Stimulated activated CD4-positive, alpha-beta T cell treated with anti-CD3 and anti-CD28 coated beads, Interleukin-4, amount 100 ng/mL, for 24 hours (primary cell): ENCODE measurements at places on chromosomes 6 and 20.

DNA sequence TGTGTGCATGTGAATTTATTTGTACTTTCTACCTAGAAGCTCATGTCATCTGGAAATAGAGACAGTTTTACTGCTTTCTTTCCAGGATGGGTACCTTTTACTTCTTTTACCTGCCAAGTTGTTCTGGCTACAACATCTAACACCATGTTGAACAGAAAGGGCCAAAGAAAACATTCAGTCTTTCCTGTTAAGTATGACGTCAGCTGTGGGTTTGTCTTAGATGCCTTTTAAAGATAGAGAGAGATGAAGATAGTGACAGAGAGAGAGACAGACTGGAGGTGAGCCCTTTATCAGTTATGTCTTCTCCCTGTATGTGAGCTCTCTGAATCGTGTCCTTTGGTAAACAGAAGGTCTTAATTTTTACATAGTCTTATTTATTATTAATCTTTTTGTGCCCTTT is 3.4 kb upstream of the DACT2 start:
- DNase-seq: no peak

DNA sequence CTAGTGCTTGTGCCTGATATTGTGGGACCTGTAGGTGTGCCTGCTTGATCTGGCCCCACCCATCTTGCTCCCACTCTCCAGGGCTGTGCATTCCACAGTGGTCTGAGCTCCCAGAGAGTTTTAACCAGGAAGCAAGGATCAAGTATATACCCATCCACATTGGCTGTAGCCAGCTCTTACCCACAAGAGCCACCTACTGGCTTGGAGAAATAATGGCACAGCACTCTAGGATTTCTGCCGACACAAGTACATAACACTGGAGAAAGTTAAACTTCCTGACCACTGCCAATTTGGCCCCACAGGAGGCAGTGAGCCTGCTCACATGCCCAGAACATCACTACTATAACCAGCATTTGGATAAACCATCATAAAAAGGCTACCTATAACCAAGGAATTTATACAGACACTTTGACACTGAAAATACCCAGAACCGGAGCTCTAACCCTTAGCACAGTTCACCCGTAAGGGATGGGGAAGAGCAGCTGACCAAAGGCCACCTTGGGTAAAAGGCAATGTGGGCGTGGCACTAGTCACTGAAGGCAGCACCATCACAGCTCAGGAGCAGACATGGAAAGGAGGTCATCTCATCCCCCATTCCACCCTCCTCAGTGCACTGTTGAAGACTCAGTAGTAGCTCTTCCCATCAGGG is 440.4 kb downstream of the BTBD3 start:
- no peak for DNase-seq

DNA sequence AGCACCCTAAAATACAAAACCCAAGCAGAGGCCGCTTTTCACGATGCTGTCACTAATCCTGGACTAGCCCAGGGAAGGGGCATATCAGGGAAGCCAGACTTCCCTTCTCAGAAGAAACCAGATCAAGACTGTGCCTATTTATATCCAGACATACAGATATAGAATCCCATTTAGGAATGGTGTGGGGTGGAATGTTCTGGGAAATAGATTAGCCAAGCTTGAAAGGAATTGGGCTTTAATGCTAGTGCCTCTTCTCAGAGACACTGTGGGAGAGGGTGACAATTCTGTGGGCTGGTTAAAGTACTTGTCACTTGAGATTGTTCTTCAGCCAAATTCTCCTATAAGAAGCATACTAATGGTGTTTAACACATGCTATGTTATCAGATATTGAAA is 45.5 kb downstream of the SNAP25 start:
- DNase-seq: no peak

DNA sequence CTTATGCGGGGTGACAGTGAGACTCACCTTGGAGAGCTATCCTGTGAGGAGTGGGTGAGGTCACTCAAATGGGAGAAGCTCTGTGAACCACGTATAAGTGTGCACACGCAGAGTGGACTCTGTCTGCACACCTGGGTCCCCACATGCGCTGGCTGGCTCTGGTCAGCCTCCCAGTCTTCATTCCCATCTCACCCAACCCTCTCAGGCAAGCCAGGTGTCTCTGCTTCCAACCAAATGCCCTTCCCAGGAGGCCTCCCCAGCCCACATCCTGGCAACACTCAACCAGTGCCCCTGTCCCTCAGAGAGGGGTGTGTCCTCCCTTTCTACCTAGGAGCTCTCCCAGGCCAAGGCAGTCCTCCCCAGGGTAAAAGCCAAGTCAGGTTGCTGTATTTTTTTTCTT is 8.0 kb upstream of the PI16 start:
- DNase-seq: no peak

DNA sequence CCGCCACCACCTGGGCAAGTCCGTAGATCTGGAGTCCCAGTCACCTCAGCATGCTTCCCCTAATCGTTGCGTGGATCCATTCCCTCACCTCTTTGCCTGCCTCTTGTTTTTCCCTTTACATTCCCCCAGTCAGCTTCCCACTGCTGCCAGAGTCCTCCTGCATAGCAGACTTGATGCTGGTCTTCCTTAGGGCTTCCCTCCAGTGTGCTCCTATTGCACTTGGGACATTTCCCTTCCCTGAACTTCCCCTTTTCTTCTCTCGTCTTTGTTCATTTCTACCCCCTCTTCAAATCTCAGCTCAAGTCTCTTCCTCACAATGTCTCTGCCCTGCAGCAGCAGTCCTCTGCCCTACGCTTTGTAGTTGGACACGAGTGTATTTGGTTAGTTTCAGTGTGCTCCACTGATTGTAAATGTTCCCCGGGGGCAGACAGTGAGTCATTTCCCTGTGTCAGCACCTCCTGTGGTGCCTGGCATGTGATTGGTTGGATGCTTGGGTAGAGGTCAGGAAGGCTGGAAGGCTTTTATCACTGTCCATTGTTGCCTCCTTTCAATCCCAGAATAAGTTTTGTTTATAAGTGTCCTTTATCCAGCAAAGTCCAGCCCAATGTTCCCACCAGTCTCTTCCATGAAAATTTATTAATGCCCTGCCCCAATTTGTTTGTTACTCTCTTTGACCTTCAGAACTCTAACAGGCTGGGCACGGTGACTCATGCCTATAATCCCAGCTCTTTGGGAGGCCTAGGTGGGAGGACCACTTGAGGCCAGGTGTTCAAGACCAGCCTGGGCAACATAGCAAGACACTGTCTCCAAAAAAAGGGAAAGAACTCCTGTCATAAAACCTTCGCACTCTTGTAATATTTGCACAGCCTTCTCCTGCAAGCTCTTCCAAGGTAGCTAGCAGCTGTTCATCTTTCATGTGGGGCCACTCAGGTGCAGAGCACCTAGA is 38.3 kb downstream of the FAM120B start:
- DNase-seq: no peak

- no peak for DNase-seq
Measured at GRCh38 chr6:18388271-18388670, 1.1 kb downstream of the RNF144B start.

GRCh38 chr6:120945905-120946594 is 388.2 kb downstream of the TBC1D32 start:
- DNase-seq: no peak

DNA sequence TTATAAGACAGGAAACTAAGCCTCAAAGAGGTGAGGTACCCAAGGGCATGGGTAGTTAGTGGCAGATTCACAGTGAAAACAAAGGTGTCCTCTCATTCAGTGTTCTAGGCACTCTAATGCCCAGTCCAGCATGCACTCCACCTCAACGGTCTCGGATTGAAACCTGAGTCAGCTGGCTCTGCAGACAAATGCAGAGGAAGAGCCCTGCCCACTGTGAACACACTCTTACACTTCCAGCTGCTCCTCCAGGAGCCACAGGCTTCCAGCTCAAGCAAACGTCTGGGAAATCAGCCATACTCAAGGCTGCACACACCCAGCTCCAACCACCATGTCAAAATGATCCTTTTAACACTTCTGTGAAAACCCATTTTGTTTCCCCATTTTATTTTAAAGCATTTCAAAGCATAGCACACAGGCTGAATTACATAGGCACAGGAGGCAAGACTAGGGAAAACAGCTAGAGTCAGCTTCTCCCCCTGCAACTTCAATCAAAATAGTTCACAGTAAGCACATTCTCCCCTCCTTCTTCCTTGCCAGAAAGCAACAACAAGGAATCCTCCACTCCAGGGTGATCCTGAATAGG is 3.0 kb upstream of the IL17A start:
- no peak for DNase-seq

DNA sequence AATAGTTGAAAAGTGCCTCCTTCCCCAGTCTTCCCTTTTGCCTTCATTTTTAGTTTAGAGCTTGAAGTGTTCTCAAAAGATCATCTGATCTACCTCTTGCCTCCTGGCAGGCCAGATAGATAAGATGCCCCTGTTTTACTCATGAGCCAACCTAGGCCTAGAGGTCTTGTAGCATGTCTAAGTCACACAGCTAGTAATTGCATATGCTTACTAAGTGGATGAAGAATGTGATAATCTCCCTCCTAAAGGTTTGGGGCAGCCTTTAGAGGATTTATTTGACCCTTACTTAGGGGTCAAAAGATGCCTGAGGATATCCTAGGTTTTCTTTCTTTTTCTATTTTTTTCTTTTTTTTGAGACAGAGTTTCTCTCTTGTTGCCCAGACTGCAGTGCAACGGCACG is 2.1 kb downstream of the C6orf141 start:
- DNase-seq: no peak

- DNase-seq: no peak
Measured at GRCh38 chr6:89087881-89088280, 7.3 kb downstream of the PNRC1 start.
